ENCODE measurements at places on chromosomes 6 and 20. TPM values are rescaled to one million over a fixed set of nuclear protein-coding genes. Genes with fewer than 3 reads are reported as not detected.

Gene IP6K3
- total RNA-seq: 0.20 TPM

Gene FAM217A
- not detected for total RNA-seq

Gene SYS1
- total RNA-seq: 36.3 TPM

Gene C20orf144
- not detected for total RNA-seq

Gene SLC17A1
- total RNA-seq: not detected

Gene CEP85L
- total RNA-seq: 17.0 TPM

Gene LTA
- total RNA-seq: not detected

Gene UBE2C
- total RNA-seq: 7.9 TPM

Gene SCRT2
- not detected for total RNA-seq

Gene RAB32
- total RNA-seq: 89.8 TPM

Gene CLIC1
- 417 TPM for total RNA-seq

Gene WASF1
- total RNA-seq: 6.6 TPM

Gene F13A1
- total RNA-seq: not detected

Gene BMP6
- total RNA-seq: 38.6 TPM

Gene EPHA7
- total RNA-seq: 0.07 TPM

Gene BPIFA1
- total RNA-seq: not detected

Gene GNAS
- total RNA-seq: 571 TPM

Gene TRERF1
- 6.2 TPM for total RNA-seq

Gene TCP11
- total RNA-seq: 0.07 TPM

Gene KIF25
- total RNA-seq: 0.72 TPM

Gene OR2H2
- total RNA-seq: not detected
